ENCODE measurements at places on chromosomes 3 and 15.
A peak's percentile ranks its signal among the peaks of the same experiment; 100 is the strongest.

DNA sequence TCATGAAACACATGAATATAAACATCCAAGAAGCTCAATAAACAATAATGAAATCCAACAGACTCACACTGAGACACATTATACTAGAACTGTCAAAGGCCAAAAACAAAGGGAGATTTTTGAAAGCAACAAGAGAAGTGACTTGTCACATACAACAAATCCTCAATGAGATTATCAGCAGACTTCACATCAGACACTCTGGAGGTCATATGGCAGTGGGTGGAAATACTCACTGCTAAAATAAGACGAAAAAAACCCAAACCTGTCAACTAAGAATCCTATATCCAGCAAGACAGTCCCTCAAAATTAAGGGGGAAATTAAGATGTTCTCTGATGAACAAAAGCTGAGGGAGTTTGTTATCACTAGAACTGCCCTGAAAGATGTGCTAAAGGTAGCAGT, 125.4 kb upstream of the MELTF start:
- no peak for DNase-seq

DNA sequence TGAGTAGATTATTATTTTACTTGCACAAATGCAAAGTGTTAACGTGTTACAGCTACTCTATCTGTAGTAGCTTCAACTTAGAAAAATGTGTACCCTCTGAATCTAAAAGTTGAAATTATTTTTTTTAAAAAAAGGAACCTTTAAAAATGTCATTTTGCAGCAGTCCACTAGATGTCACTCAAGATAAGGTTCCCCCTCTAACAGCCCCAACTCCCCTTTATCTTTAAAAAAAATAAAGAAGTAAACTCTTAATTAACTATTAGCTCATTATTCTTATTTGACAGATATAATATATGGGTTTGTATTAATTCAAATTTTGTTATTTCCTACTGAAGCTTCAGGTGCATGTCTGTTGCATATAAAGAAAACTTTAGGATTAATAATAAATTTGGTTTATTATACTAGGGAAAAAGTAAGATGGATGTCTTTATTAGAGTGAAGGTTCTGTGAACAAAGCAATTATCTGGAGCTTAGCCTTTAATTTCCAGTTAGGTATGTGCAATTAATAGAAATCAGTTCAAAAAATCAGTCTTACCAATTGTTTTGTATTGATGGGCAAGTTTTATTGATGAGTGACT, 288.5 kb downstream of the VGLL3 start:
- DNase-seq, result no peak

- peak; percentile 47 for DNase-seq
Measured at GRCh38 chr15:70627734-70628548, 135.4 kb downstream of the UACA start.

DNA sequence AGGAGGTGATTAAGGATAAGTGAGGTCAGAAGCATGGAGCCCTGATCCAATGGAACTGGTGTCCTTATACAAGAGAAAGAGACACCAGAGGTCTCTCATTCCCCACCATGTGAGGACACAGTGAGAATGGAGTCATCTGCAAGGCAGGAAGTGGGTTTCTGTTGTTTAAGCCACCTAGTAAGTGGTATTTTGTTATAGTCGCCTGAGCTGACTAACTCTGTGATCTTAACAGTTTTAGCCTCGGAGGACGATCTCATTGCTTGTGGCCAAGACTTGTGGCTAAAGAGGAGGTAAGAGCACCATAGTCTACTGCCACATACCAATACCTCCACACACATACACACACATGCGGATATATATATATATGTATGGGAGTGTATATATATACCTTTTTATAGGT, 73.8 kb downstream of the MCTP2 start:
- DNase-seq, result no peak

DNA sequence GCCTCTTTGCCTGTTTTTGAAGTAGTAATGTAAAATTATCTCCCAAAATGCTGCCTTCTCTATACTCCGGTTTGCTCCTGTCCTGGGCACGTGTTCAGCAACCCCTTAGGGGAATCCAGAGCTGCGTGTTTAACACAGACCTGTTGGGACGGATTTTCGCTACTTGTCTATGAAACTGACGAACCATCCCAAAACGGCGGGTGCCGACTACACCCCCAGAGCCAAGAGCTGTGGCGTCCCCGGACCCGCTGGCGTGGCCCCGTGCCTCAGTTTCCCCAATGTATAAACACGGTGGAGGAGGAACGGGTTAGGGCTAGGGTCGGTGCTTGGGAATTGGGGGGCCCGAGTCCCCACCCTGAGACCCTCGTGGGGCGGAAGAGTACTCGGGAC, 473 bp downstream of the FHIT start:
- DNase-seq, result no peak

DNA sequence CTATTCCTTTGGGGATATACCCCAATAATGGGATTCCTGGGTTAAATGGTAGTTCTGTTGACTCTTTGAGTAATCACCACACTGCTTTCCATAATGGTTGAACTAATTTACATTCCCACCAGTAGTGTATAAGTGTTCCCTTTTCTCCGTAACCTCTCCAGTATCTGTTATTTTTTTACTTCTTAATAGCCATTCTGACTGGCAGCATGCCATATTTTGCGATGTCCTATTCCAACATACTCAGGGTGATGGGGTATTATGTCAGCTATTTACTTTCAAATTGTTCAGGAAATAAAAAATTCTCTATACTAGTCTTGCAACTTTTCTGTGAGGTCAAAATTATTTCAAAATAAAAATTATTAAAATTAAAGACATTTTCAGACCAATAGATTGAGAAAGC, 9.1 kb upstream of the PARP14 start:
- no peak for DNase-seq

DNA sequence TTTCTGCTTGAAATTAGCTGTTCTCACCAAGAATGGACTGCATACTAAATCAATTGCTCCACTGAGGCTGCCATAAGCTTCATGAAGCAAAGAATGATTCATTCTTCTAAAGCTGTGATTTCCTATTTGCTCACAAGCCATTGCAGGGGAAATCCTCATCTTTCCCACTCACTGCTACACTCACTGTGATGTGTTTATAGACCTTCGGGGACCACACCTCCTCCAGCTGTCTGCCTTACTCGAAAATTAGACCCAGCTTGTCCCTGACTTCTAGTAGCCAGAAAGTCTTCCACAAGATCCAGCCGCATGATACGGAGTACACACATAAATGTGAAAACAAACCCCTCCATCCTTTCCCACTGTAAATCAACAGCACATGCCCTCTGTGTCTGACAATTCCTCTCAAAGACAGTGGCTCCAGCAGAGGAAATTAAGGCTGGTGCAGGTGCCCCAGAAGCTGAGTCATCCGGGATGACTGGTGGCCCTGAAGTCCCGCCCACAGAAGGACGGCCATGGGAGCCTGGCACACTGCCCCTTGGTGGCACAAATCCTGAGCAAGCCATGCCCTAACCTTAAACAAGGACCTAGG, 172.0 kb downstream of the STT3B start:
- peak; percentile 40 for DNase-seq

- DNase-seq, result no peak
Measured at GRCh38 chr3:192928016-192928415, 10.4 kb upstream of the MB21D2 start.

DNA sequence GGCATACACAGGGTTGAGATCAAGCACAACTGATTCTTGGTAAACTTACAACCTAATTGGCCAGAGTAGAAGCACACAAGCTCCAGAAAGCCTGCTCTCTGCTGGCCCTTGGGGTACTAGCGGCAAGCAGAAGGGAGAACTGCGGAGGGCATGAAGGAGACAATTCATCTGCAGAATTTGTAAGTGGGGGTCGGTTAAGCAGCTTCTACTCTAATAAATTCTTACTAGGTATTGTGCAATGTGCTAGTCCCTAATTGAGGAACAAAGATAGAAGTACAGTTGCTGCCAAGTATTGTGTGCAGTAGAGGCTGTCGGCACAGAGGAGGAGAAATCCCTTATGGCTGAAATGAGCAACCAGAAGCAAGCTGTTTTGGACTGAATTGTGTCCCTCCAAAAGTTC, 91.2 kb upstream of the VEPH1 start:
- no peak for DNase-seq

DNA sequence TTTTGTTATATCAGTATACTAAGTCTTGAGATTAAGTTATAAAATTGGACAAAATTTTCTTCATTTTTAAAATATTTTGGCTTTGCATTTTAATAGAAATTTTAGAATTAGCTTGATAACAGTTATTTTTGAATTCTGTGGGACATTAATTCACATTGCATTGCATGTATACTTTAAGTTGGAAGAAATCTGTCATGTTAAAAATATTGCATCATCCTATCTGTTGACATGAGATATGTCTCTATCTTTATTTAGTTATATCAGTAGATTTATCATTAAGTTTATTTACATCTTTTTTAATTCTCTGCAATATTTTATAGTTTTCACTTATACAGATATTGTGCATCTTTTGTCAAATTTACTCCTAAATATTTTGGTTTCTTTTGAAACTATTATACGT, 904.6 kb upstream of the NR2F2 start:
- no peak for DNase-seq

- no peak for DNase-seq
Measured at GRCh38 chr3:58623478-58623877, 43.1 kb downstream of the FAM3D start.

DNA sequence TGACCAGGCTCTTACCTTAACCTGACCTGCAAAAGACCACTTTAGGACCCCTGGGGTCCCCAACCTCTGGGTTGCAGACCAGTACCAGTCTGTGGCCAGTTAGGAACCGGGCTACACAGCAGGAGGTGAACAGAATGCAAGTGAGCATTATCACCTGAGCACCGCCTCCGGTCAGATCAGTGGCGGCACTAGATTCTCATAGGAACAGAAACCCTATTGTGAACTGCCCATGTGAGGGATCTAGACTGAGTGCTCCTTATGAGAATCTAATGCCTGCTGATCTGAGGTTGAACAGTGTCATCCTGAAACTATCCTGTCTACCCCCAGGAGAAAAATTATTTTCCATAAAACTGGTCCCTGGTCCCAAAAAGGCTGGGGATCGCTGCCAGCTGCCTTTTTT, 20.3 kb downstream of the CHP1 start:
- no peak for DNase-seq

GRCh38 chr3:55416331-55416821, 70.7 kb downstream of the WNT5A start:
- peak; percentile 60 for DNase-seq

DNA sequence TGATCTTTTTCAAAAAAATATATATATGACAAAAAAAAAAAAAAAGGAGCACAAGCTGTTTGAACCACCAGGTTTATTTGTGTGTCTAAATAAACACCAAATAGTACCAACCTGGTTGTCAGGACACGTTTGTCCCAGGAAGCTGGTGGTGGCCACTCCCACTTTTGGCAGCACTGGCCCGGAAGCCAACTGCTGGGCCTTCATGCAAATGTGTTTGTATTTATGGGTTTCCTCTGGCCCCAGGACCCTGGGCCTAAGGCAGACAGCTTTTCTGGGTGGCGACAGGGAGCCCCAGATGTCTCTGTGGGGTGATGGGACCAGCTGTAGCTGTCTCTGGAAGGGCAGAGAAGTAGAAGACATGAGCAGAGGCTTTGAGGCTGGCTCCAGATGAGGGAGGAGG, 31.6 kb downstream of the PRKCD start:
- no peak for DNase-seq

DNA sequence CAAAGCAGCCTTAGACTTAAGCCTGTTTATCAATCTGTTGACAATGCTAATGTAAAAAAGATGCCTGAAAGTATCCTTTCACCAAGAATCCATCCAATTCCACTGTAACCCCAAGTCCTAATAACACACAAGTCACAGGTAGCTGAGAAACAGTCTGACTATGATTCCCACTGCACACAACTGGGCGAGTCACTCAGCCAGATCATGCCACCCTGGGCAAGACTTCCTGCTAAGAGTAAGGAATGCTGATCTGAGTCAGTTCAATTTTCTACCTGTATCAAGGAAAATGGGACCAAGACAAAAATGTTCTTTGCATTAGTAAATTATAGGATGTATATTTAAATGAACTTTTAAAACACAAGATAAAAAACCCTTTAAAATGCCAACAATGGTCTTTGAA, 33.3 kb downstream of the NPTN start:
- no peak for DNase-seq

DNA sequence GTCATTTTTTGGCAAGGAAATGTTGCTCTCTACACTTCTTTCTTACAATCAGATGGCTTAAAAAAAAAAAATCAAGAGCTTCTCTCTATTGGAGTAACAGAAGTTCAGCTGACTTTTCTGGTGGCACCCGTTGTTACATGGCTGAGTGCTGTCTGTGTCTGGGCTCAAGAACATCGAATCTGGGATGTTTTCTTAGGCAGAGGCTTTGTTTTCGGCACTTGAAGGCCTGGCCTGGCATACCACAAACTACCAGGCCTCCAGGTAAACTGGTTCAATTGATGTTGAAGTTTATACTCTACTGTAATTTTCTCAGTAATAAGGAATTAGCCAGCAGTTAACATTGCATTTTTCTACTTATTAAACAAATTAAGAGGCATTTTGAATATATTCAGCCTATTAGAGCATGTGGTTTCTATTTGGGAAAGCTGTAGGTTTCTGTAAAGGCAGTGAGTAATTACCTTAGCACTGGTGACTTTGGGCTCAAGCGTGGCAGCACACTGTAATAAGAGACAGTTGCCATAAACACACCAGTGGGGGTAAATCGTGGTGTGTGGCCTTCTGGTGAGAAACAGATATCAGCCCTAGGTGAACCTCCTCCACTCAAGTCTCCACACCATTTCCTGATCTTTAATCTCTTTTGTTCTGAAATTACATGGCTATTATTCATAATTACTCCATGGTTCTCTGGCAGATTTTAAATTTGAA, 544.7 kb downstream of the MECOM start:
- DNase-seq, result peak; percentile 14

- DNase-seq, result no peak
Measured at GRCh38 chr15:31013863-31014607, 22.6 kb upstream of the MTMR10 start.

DNA sequence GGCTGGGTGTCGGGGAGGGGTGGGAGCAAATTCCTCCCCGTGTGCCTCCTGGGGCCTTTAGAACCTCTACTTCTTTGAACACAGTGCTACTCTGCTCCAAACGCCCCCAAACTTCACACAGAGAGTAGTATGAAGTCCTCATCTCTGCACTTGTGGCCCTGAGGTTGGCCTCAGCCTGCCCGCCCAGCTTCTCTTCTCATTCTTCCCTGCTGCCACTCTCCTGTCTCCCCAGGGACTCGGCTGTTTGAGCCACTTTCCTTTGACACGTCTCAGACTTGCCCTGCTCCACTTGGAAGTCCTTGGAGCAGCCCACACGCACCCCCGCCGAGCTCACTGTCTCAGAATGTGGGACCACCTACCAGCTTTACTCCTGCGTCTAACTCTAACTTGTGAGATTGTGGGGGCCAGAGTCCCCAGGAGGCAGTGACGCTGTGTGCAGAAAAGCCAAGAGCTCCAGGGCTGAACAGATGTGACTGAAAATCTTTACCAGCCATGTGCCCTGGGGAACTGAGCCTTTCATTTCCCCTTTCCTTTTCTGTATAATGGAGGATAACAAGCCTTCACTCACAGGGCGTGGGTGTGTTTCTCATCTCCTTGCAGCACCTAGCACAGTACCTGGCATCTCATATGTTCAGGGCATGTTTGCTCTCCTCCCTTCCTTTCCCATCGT, 233.6 kb upstream of the CTDSPL start:
- DNase-seq, result no peak

- no peak for DNase-seq
Measured at GRCh38 chr15:70098461-70099166, 897 bp upstream of the TLE3 start.

All from brain microvascular endothelial cell (primary cell).